GM19239 (cell line): ENCODE measurements at places on chromosomes 11 and 22.

GRCh38 chr11:826227-826621, 1.5 kb upstream of the CRACR2B start:
- DNase-seq: no peak

- no peak for DNase-seq
Observed at GRCh38 chr11:77175869-77176539, 48.0 kb downstream of the MYO7A start.

DNA sequence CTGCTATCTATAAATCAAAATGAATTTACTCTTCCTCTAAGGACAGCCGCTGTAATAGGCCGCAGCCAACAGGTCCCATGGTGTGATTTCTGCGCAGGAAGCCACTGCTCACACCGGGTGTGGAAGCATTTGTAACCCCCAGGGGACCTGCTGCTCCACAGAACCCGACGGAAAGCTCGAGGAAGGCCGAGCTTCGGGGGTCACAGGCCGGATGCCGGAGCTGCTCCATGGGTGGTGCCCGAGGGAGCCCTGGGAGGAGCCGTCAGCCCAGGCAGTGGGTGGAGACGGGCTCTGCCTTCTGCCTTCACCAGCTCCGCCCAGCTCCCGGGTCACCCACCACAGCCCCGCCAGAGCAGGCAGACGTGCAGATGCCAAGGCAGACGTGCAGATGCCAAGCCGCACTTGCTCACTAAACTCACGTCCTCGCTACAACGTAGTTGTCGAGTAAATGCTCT, 63.5 kb downstream of the BRD1 start:
- DNase-seq: no peak

DNA sequence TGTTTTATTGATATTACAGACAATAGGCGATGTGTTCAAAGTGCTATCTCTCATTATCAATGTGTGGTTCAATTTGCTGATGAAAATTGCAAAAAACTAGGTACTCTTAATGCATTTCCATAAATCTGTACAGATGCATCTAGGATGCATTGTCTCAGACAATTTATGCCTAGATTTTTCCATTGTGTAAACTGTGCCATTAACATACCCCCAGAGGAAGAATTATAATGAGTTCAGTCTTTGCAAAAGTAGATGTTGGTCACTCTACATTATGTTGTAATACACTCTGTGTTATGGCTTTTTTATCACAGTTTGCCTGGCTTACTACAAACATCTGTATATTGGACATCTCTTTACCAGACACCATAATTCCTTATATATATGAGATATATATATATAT, 62.5 kb downstream of the EHF start:
- DNase-seq: no peak

DNA sequence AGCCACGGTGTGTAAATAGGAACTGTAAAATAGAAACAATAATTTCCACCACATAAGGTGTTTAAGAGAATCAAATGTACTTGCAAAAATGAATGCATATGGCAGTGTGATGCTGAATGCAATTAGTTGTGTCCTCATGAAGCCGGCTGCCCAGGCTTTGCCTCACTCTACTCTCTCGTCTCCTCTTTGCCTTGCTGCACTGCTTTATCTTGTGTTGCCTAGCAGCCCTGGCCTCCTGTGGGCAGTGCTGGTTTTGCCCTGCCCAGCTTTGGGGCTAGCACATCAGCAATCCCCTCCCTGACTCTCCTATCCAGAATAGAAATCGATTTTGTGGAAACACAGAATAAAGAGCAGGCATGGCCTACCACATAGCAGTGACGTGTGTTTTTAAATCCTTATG, 30.0 kb downstream of the LRRC32 start:
- DNase-seq: no peak

DNA sequence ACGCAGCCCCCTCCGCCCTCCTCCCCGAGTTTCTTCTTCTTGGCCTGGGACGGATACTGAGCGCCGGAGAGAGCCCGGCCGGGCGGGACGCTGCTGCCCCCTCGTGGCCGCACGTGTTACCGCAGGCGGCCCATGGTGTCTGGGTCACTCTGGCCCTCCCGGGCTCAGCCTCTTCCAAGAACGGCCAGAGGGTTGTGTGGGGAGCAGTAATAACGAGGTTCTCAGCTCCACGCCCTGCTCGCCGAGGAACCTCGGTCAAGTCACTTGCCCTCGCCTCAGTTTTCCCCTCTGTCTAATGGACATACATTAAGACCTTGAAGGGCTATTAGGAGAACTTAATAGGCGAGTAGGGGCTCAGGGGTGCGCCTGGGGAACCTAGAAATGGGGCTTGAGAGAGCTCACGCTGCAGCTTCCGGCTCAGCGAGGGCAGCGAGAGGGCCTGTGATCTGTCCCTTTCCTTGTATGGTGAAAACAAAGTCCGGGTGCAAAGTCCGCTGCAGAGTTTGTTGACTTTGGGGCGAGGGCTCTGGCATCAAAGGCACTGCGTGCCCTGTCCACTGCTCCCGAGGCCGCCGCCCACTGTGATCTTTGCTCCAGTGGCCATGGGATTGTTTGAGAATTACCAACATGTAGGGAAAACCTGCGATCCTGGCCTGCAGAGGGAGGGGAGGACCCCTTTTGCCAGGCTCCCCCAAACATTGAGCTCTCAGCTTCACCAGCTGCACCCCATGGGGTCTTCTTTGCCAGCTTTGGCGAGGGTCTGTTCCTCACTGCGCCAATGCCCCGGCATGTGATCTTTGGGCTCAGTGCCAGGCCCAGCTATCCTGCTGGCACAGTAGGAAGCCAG, 14.4 kb upstream of the LRP5 start:
- DNase-seq: peak; percentile 69

- DNase-seq: no peak
Observed at GRCh38 chr22:49569286-49570031, 258.2 kb downstream of the BRD1 start.

DNA sequence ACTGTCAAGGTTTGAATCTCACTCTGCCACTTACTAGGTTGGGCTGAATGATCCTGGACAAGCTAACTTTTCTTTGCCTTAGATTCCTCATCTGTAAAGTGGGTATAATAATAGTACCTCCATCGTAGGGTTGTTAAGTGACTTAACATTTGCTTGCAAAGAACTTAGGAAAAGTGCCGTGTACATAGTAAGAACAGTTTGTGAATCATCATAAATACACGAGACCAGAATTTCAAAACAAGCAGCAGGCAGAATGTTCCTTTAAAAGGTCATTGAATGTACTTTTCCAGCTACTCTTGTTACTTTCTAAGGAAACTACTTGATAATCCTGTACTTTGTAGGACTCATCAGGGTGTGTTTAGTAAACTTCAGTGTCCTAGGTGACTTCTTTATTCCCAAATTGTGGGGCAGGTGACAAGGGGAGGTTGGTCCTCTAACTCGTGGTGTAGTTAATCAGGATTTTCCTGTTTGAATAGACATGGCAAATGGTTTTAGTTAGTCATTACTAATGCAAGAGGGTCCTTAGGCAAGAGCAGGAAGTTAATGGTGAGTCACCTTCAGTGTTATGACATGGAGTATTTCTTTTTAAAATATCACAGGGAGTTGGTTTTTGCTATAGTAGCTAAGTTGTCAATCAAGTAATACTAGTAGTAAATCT, 67.9 kb downstream of the YAP1 start:
- DNase-seq: no peak

- no peak for DNase-seq
Observed at GRCh38 chr11:85699957-85700741, 14.2 kb upstream of the CCDC89 start.

DNA sequence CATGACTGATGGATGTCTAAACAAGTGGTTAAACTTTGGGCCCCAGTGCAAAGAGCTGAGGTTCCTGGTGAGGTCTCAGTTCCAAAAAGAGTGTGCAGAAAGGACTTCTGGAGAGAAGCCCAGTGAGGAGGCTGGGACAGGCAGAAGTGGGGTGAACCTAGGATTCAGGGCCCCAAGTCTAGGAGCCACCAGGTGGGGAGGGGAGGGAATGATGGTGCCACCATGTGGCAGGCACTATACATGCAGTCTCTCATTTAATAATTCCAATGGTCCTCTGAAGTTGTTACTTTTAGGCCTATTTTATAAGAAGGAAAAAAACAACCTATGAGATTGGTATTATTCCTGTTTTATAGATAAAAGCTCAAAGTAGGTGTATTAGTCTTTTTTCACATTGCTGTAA, 102.0 kb downstream of the INSC start:
- DNase-seq: no peak

DNA sequence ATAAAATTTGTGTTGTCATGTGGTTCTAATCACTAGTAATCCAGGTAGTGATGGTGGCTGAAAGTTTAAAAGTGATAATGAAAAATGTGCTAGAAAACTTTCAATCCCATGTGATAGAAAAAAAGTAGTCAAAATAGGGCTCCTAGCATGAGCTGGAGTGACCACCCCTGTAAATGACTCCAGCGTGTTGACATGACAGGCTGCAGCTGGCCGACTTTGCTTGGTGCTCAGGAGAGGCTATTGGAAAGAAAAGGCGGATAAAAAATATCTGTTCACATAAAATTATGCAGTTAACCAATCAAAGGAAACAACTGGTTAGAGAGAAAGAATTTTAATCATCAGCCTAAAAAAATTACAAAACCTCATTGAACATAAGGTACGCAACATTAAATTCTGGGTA, 16.9 kb upstream of the MTCH2 start:
- DNase-seq: no peak

- no peak for DNase-seq
Observed at GRCh38 chr11:46279126-46280099, 2.0 kb downstream of the CREB3L1 start.

DNA sequence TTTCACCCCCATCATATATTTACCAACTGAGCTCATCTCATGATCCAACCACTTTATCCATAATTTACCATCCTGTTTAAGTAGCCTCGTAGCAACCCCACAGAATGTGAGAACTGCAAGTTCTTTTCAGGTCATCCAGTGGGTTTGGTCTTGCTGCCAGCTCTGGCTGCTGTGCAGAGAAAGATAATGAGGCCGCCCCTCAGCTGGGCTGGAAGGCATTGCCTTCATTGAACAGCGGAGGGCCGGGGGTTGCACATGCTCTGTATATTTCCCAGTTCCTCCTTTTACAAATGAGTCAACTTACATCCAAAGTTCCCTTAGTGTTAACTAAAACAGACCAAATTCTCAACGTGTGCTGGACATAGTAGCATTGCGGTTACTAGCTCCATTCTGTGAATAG, 96.7 kb downstream of the SYN3 start:
- no peak for DNase-seq

GRCh38 chr11:26779074-26779865, 57.4 kb upstream of the SLC5A12 start:
- DNase-seq: no peak

- DNase-seq: no peak
Observed at GRCh38 chr11:69234740-69235710, 58.9 kb upstream of the MYEOV start.

DNA sequence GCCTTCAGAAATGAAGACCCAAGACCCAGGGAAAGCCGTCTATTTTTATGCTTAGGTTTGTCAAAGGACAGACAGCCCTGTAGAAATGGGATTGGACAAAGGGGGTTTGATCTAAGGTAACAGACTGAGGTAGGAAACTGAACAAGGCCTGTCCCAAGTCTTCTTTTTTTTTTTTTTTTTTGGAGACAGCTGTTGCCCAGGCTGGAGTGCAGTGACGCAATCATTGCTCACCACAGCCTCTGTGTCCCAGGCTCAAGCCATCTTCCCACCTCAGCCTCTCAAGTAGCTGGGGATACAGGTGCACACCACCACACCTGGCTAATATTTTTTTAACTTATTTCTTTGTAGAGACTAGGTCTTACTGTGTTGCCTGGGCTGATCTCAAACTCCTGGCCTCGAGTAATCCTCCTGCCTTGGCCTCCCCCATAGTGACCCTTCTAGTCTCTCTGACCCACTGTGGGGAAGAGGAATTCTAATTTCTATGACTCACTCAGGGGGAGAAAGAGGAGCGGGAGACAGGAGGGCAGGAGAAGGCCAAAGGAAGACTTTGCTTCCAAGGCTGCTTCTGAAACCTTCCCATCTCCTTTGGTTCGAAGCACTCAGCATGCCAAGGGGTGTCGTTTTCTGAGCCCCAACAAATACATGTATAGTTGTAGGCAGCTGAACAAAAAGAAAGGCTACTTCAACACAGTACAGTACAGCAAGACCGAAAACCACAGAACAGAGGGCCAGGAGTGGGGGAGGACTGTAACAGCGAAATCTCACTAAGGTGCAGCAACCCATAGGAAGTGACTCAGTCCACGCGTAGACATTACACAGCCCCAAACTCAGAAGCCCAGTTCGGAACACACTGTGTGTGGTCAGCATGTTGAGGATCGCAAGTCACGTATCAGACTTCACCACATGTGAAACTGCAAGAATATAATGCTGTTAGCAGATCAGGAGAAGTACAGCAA, 872 bp downstream of the TMA7B start:
- peak; percentile 66 for DNase-seq

DNA sequence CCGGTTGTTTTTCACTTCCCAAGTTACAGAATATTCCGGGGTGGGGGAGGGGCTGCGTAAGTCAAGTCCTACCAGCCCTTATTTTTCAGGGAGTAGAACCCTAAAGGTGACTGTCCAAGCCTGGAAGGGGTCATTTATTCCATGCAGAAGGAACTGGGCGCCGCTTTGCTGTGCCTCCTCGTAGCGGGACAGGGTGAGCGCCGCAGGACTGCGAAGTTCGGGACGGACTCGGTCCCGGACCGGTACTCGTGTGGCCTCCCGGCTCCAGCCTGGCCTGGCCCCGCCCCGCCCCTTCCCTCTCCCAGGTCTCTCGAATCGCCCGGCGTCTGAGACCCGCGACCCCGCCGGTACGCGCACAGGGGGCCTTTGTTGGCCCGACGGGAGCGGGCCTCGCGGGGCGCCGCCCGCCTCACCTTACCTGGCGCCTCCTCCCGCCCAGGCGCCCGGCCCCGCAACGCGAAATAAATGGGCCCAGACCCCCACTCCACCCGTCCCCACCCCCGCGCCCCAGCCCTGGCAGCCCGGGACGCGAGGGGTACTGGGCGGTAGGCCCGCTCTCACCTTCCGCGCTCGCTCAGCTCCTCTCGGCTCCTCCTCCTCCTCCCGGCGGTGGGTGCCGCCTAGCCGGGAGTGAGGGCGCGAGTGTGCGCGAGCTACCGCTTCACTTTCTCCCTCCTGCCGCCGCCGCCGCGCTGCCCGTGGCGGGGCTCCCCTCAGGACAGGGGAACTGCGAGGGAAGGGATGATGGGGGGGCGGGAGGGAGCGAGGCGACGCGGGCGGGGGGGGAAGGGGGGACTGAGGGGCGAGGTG, 698 bp downstream of the PAK1 start:
- DNase-seq: peak; percentile 44

GRCh38 chr22:17957204-17957603, 67.2 kb downstream of the MICAL3 start:
- DNase-seq: no peak

DNA sequence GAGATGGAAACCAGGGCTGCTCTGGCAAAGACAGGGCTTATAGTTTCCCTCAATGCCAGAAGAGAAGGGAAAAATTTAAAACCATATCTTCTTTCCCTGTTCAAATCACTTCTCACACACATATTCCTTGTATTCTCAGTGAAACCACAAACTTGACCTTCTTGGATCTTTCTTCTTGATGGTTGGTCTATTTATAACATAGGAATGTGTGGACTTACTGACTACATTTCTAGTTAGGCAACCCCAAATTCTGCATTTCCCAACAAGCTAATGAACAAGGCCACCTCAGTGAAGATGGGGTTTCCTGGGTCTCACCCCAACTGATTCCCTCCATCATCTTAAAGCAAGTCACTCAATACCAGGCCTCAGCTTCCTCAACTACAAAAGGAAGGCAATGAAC, 3.8 kb upstream of the QSER1 start:
- DNase-seq: no peak

- DNase-seq: no peak
Observed at GRCh38 chr22:50167689-50168489, 2.6 kb upstream of the PANX2 start.

- no peak for DNase-seq
Observed at GRCh38 chr11:1396375-1396841, 6.7 kb downstream of the BRSK2 start.
